Activated T-helper 1 cell treated with anti-CD3 and anti-CD28 coated beads, Interleukin-12 subunit alpha, Interleukin-12 subunit beta, Interleukin-2, Interleukin-4 antibody, amounts not matched to agents 30 ng/mL and 10 ng/mL and 1 ng/mL, durations not matched to agents 14 hours and 24 hours and 36 hours (primary cell): ENCODE measurements at places on chromosomes 5 and 9. TPM values are rescaled to one million over a fixed set of nuclear protein-coding genes. Genes with fewer than 3 reads are reported as not detected.

Gene IL7R
- total RNA-seq = 47.2 and 50.8 TPM in 2 replicates

Gene NR2F1
- total RNA-seq = not detected in 2 replicates

Gene EIF4E1B
- total RNA-seq = not detected in 2 replicates

Gene WDR38
- not detected in 2 replicates for total RNA-seq

Gene RAB3C
- total RNA-seq = not detected in 2 replicates

Gene GZMA
- 88.1 and 93.7 TPM in 2 replicates for total RNA-seq

DNA sequence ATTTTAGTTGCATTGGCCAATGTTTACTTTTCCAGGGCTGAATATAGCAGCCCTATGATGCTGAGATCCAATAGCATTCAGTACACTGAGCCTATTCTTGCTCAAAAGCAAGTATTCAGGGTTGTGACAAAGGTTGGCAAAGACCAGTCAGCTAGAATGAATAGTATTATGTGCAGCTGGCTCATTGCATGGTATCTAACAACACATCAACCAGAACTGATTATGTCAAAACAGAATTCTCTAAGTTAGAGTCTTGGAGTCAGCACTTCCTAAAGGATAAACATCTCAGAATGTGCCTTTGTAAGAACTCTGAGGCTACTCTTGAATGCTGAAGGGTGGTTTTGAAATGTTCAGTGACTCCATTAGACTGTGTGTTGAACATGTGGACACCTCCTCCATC, 774.5 kb upstream of the RGMB start:
- H3K27ac ChIP-seq = no peak overlapping the region
- no peak for DNase-seq
- no peaks in the 10 kb centered on the region for H3K27me3 ChIP-seq
- no peaks in the 10 kb centered on the region for H3K36me3 ChIP-seq
- no peaks in the 10 kb centered on the region for H3K4me1 ChIP-seq

DNA sequence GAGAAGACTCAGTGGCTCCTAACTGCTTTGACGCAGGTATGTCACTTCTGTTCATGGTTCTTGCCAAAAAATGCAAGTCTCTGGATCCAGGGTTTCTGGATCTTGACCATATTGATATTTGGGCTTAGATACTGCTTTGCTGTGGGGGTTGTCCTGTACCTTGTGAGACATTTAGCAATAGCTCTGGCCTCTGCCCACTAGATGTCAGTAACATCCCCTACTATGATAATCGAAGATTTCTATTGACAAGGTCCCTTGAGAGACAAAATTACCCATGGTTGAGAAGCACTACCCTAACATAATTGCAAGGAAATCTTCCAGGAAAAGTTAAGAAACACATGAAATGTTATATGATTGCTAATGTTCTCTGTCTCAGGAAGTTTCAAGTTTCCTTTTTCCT, 285.4 kb downstream of the TMEM232 start:
- H3K27me3 ChIP-seq = peaks cover 3% of the 10 kb centered on the region
- DNase-seq = no peak
- no peak overlapping the region for H3K4me3 ChIP-seq
- H3K36me3 ChIP-seq = no peaks in the 10 kb centered on the region

DNA sequence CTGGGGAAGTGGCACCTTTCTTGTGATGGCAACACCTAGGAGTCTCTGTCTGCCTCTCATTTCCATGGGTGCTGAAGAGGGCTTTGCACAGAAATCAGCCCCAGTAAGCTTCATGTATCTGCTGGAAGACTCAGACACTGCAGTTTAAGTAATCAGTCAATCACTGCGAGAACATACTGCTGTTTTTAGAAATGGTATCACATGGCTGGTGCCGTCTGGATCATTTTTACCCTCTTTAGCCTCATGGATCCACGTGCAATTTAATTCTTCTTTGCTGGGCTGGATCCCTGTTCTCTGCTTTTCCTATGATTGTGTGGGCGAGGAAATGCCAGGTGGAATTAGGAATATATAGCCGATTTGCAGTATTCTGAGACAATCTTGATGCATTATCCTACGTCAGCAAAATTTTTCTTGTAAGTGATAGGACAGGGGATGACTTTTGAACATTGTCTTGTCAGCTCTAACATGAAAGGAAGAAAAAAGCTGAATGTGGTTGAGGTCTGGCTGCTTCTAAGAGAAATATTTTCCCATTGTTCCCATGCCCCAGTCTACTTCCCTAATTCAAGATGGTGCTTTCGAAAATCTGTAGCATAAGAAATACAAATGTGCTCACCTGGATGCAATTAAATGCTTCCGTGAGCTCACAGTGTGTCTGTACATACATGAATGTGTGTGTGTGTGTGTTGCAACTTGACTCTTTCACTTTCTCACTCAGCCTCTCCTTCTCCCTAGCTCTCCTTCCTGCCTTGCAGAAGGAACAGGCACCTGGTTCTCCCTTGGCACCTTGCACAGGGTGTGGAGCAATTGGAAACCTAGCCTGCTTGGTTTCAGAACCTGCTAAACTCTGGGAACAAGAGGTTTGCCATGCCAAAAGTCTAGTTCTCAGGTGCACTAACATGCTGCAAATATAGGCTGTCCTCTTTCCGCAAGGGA, 281.6 kb downstream of the NTRK2 start:
- H3K27ac ChIP-seq = no peak overlapping the region
- peaks cover 2% of the 10 kb centered on the region for H3K27me3 ChIP-seq
- H3K4me3 ChIP-seq = no peak overlapping the region
- no peaks in the 10 kb centered on the region for H3K36me3 ChIP-seq
- DNase-seq = no peak

DNA sequence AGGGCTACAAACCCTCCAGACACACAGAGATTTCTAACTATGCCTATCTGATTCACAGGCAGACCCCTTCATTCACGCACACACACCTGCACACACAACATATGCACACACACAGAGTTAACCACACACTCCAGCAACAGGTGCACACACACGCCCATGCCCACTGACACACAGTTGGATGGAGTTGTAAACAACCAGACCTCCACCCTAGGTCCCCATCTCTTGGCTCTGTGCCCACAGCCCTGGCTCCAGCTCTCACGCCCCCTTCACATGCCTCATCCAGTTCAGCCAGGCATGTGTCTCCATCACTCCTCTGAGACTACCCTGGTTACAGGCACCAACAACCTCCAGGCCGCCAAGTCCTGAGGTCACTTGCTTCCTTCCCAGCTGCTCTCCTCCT, 61.1 kb downstream of the PSD2 start:
- no peak overlapping the region for H3K27ac ChIP-seq
- no peaks in the 10 kb centered on the region for H3K36me3 ChIP-seq
- peaks cover 5% of the 10 kb centered on the region for H3K27me3 ChIP-seq
- DNase-seq = no peak
- H3K4me3 ChIP-seq = no peak overlapping the region

DNA sequence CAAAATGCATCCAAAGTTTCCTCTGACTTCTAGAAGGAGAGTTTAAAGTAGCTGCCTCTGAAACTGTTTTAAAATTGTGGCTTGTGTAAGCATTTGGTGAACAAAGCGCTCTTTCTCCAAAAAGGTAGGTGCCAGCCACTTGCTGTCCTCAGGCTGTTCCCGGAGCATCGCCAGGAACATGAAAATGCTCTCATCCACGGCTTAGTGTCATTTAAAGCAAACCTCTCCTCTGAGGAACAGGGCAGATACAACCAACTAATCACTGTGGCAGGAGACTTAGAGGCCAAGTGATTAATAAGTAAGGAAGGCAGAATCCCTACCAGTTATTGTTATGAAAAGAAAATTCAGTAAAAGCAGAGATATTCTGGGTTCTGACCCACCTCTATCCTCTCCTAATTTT, 165.6 kb downstream of the DCP2 start:
- no peaks in the 10 kb centered on the region for H3K4me1 ChIP-seq
- no peaks in the 10 kb centered on the region for H3K27me3 ChIP-seq
- no peak for DNase-seq

- H3K4me1 ChIP-seq = no peaks in the 10 kb centered on the region
- peaks cover 4% of the 10 kb centered on the region for H3K27me3 ChIP-seq
- no peak overlapping the region for H3K4me3 ChIP-seq
- H3K36me3 ChIP-seq = peaks cover 16% of the 10 kb centered on the region
Observed at GRCh38 chr9:122141671-122142070, 17.9 kb downstream of the NDUFA8 start.
